ENCODE measurements at places on chromosomes 4 and X.

GRCh38 chr4:5444918-5445517 is 263.3 kb downstream of the EVC2 start:
- DNase-seq, result no peak

DNA sequence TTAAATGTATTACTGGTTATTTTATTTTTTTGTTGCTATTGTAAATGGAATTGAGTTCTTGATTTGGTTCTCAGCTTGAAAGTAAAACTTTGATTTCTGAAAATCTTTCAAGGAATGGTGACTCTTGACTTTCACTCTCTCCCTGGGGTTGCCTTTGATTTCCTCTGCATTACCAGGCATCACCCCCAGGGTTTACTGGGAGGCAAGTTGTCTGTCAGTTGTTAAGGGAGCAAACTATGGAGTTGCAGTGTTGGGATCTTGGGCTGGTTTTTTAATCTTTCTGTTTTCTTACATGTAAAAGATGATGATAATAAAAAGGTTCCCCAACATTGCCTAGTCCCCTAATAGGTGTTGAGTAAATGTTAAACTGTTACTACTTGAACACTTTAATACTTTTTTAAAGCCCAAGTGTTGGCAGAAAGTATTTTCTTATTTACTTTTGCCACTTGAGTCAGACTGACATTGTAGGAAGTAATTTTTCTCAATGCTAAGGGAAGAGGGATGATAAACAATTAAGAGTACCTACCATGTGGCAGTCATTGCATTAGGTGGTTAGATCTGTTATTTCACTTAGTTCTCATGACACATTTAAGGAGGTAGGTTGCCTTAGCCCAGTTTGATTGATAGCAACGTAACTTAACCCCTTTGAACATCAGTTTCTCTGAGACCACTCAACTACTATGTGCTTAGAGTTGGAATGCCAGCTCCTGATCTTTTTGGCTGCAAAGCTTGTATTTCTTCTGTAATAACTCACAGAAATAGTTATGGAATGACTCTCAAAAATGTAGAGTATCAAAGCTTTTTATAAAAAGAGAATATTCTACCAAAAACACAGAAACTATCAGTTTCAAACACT is 67.1 kb downstream of the DCLK2 start:
- no peak for DNase-seq

- no peak for DNase-seq
These were observed 1.1 kb upstream of the RAP1GDS1 start for GRCh38 chr4:98260047-98260578.

GRCh38 chrX:110089656-110090403 is 86.9 kb downstream of the TMEM164 start:
- no peak for DNase-seq

DNA sequence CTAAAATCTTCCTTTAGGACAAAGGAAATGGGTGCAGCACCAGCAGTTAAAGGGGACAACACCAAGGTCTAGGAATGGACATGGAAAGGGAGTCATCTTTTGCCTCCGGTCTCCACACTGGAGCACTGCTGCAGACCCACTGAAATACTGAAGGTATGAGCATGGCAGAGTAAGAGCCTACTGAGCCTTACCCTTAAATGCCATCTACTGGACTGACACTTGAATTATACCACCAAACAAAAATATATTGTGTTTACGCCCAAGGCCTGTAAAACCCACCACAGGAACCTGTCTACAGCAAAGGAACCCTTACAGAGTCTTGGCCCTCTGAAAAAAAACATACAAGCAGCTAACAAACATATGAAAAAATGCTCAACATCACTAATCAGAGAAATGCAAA is 443.4 kb downstream of the CCSER1 start:
- no peak for DNase-seq

- peak; percentile 46 for DNase-seq
These were observed 180.7 kb downstream of the GASK1B start for GRCh38 chr4:157992038-157992705.

- DNase-seq, result no peak
These were observed 12.8 kb upstream of the GPR82 start for GRCh38 chrX:41711021-41711667.

DNA sequence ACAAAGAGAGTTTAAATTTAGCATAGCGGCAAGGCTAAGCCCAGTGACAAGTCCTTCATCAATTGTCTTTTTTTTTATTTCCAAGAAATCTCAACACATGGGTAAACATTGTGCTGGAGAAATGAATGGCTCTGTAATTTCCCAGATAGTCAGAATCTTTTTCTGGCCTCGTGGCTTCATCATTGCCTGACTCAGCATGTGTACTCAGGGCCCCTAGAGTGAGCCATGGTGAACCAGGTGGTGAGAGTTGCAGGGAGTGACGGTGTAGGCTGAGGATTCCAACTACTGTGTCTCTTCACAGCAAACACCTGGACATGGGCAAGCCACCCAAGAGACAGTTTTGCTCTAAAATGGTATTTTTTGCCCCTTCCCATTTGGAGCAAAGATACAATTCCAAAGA is 43.1 kb upstream of the UCP1 start:
- no peak for DNase-seq

- DNase-seq, result no peak
These were observed 188.5 kb upstream of the ANXA3 start for GRCh38 chr4:78363031-78363570.

GRCh38 chrX:74924449-74925224 is 615 bp downstream of the NEXMIF start:
- DNase-seq, result peak; percentile 27

GRCh38 chr4:152052451-152053057 is 291.7 kb upstream of the GATB start:
- no peak for DNase-seq

GRCh38 chrX:96924581-96924980 is 40.9 kb downstream of the RPA4 start:
- DNase-seq, result no peak

DNA sequence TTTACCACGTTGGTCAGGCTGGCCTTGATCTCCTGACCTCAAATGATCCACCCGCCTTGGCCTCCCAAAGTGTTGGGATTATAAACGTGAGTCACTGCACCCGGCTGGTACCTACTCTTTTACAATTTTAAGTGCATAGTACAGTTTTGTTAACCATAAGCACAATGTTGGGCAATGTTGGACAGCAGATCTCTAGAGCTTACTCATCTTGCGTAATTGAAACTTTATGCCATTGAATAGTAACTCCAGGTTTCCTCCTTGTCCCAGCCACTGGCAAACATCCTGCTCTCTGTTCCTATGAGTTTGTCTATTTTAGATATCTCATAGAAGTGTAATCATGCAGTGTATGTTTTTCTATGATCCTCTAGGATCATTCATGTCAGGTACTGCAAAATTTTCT is 9.3 kb upstream of the CPE start:
- DNase-seq, result no peak

- DNase-seq, result no peak
These were observed 39.5 kb upstream of the TMEM154 start for GRCh38 chr4:152719291-152719690.

- DNase-seq, result no peak
These were observed 7.2 kb downstream of the SH3BP2 start for GRCh38 chr4:2799971-2800690.

DNA sequence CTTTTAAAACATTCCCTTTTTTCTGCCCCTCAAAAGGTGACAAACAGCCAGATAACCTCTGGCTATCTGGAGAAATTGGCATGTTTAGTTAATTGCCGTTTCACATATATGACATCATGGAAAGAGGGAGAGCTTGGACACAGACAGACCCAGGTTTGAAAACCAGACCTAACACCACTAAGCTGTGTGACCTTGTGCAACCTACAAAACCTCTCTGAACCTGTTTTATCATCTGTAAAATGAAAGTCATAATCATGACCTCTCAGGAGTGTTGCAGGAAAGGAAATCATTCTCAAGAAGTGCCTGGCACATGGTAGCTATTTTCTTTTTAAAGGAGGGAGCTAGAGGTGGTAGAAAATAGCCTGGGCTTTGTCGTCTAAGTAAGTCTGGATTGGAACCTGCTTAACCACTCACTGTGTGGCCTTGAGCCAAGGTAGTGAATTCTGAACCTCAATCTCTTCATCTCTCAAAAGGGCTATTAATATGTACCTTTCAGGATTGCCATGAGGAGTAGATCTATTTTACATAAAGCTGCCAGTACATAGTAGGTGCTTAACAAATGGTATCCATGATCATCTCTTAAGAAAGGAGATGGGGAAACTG is 363.5 kb downstream of the BCOR start:
- no peak for DNase-seq

DNA sequence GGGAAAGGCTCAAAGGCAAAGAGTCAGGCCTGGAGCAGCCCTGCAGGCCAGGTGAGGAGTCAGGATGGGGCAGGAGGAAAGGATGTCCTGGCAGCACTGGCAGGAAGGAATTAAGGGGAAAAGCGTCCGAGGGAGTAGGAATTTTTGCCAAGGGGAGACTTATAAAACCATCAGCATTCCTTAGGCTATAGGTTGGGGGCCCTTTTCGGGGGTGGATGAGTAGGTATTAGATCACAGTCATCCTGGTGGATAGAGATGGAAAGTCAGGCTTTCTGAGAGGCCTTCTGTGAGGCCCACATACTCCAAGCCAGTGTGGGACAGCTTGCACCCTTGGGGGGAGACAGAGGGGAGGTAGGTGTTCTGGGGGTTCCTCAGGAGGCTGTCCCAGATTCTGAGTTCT is 12.3 kb downstream of the STARD8 start:
- DNase-seq, result no peak

- peak; percentile 72 for DNase-seq
These were observed 115.2 kb upstream of the BMPR1B start for GRCh38 chr4:94642561-94642866.

DNA sequence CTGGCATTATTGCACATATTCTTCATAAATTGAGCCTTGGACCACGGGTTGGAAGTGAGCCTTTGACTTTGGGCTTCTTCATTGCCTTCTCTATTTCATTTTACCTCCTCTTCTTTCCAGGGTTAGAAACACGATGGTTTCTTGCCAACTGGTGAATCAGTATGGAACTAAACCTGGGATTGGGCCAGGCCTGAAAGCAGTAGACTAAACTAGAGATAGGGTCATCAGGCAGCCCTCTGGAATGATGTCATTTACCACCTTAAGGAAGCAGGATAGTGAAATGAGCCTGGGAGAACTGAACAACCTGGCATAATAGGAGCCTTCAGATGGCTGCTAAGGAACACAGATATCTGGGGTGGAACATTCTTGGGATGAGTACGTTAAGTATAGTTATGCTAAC is 67.5 kb upstream of the ATP8A1 start:
- DNase-seq, result no peak

GRCh38 chr4:178752954-178753525 is 1310.8 kb upstream of the AGA start:
- no peak for DNase-seq

GRCh38 chr4:42339935-42340406 is 57.3 kb upstream of the SHISA3 start:
- DNase-seq, result no peak

DNA sequence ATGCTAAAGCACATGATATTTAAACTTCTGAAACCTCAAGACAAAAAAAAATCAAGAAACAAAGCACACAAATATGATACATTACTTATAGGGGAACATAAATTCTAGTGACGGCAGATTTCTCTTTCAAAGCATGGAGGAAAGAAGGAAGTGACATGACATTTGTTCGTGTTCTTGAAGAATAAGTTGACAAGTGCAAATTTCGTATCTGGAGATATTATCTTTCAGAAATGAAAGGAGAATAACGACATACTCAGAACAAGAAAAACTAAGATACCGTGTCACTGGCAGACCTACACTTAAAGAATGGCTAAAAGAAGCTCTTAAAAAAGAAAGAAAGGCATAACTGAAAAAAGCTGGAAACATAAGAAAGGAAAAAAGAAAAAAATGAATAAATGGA is 16.6 kb downstream of the CENPVL2 start:
- no peak for DNase-seq

GRCh38 chr4:38842994-38843393 is 13.6 kb downstream of the TLR6 start:
- no peak for DNase-seq

- DNase-seq, result no peak
These were observed 217.5 kb upstream of the GYPA start for GRCh38 chr4:144357975-144358374.

GRCh38 chr4:71992571-71993312 is 39.1 kb upstream of the NPFFR2 start:
- no peak for DNase-seq
